H9 (cell line): ENCODE measurements at places on chromosomes 12 and 14. TPM values are rescaled to one million over a fixed set of nuclear protein-coding genes. Genes with fewer than 3 reads are reported as not detected.

DNA sequence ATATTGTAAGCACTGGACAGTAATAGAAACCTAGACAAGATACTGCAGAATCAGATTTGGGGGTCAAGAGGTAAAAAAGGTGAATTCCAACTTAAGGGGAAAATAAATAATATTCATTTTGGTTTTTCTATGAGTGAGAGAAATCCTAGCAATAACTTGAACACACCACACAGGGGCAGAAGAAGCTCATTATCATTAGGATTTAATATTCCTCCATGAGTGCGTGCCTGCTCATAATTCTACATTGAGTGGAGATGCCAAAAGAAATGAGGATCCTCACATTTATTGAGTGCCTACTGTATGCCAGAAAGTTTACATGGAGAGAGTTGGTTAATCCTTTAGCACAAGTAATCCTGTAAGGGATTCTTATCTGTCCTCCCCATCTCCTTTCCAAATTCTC lies 40.5 kb upstream of the C14orf132 start:
- peaks cover 11% of the 10 kb centered on the region for H3K36me3 ChIP-seq
- H3K27me3 ChIP-seq, result no peaks in the 10 kb centered on the region
- H3K4me3 ChIP-seq, result no peak overlapping the region

DNA sequence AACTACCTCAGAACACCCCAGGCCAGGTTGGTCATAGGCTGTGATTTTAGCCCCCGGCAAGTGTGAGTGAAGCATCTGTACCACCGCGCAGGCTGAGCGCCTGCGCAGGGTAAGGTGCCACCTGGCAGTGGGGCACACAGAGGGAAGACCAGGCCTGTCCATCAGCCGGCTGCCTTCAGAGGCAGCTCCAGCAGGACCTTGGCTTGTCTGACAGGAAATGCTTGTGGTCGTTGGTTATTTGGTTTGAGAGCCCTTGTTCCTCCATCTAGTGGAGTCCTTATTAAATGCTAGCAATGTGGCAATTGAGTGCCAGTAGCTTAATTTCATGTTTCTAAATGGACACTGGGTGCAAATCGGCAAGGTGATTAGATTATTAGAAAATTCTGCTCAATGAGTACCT lies 27.5 kb downstream of the SLC25A29 start:
- no peak overlapping the region for H3K4me3 ChIP-seq
- no peak overlapping the region for H3K27ac ChIP-seq
- H3K36me3 ChIP-seq, result peaks cover 39% of the 10 kb centered on the region
- DNase-seq, result no peak
- no peaks in the 10 kb centered on the region; the same call in 1 of the 2 replicates for H3K4me1 ChIP-seq

Gene GZMH
- not detected in 2 replicates for total RNA-seq

DNA sequence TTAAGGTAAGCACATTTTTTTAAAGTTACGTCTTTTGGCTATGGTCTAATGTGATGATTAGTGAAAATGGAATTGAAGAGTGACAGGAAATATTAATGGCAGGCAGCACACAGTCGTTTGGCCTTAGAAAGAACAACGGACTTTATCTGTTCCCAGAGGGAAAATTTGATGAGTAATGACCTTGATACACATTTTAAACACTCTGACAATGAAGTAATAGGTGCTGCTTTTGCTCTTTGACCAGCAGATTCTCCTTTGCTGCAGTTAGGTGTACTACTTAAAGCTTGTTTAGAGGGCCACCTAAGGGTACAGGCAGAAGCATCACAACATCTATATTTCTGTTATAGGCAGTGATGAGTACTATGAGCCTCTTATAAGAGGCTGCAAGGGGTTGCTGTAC lies 27.1 kb upstream of the RNU6-8 start:
- H3K36me3 ChIP-seq, result no peaks in the 10 kb centered on the region; the same call in 2 of the 3 replicates
- no peak for DNase-seq
- H3K4me1 ChIP-seq, result no peaks in the 10 kb centered on the region
- H3K27me3 ChIP-seq, result no peaks in the 10 kb centered on the region
- no peak overlapping the region for H3K4me3 ChIP-seq

Gene MGST1
- total RNA-seq, result 234 and 235 TPM in 2 replicates

DNA sequence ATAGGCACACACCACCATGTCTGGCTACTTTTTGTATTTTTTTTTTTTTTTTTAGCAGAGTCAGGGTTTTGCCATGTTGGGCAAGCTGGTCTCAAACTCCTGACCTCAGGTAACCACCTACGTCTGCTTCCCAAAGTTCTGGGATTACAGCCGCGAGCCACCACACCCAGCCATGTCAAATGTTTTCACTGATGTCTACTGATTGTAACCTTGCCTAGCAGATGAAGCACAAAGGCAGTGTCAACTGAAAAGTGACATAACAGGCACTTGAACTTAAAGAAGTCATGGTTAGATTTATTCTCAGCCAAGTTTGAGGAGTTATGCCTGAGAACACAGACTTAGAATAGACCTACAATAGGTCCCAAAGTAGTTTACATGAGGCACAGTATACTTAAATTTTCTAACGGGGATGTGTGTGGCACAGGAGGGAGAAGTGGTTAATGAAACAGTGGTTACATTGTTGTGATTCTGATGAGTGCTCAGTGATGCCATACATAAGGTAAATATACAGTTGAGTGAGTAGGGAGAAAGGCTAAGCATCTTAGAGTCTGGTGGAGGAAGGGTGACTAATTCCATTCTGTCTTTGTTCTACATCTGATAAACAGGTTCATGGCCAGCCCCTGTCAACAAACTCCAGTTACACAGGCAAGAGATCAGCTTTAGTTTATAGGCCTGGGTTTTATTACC lies 12.6 kb upstream of the RNASE4 start:
- H3K27me3 ChIP-seq, result no peaks in the 10 kb centered on the region
- no peak overlapping the region for H3K27ac ChIP-seq
- no peak overlapping the region for H3K4me3 ChIP-seq
- no peak for DNase-seq

GRCh38 chr12:107378609-107379008 lies 285.3 kb upstream of the CRY1 start:
- H3K4me1 ChIP-seq, result no peaks in the 10 kb centered on the region
- H3K27ac ChIP-seq, result no peak overlapping the region
- H3K4me3 ChIP-seq, result no peak overlapping the region
- DNase-seq, result no peak

Gene GPRC5D
- total RNA-seq, result not detected in 2 replicates

DNA sequence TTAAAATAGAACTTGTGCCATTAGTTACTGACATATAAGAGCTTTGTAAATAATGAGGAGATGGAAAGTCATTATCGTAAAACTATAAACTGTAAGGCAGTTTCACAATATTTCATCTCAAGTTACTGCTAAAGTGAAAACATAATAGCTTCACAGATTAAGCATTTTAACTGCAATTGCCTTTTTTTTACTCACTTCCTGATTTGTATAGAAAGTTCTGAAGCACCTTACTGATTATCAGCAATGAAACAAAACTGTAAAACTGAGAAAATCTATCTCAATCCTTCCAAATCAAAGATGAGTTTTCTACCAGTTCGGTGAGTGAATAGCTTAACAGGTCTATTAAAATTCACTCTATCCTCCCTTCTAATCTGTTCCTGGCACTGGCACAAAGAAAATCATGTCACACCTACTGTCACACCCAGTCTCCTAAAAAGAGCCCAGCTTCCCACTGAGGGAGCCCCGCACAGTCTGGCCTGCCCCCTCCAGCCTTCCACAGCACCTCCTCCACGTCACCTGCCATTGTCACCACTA lies 161.4 kb upstream of the ABCD2 start:
- H3K4me1 ChIP-seq, result no peaks in the 10 kb centered on the region
- H3K36me3 ChIP-seq, result peaks cover 3% of the 10 kb centered on the region
- H3K27me3 ChIP-seq, result no peaks in the 10 kb centered on the region
- no peak for DNase-seq
- no peak overlapping the region for H3K4me3 ChIP-seq
- H3K27ac ChIP-seq, result no peak overlapping the region
